Left ventricle myocardium superior (tissue), 1 donor: ENCODE measurements at places on chromosomes 4 and X.

- DNase-seq: no peak
These were observed 516.9 kb downstream of the PDHA2 start for GRCh38 chr4:96356591-96357370.

DNA sequence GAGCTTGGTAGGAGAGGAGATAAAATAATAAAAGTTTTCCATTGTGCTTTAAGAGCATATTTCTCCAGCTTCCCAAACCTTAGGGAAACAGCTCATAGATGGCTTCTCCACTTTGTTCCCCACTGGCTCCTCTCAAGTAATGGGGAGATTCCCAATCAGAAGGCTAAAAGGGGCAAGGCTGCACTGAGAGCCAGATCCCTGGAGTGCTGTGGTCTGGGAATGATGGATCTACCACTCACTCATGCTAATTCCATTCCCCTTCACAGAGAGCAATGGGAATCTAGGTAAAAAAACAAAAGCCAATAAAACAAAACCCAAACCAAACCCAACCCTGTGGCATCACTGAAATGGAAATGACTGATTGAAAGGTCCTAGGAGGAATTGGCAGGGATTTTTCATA, 219.7 kb upstream of the MBNL3 start:
- DNase-seq: no peak

GRCh38 chrX:54063361-54063760, 19.1 kb upstream of the PHF8 start:
- DNase-seq: no peak

DNA sequence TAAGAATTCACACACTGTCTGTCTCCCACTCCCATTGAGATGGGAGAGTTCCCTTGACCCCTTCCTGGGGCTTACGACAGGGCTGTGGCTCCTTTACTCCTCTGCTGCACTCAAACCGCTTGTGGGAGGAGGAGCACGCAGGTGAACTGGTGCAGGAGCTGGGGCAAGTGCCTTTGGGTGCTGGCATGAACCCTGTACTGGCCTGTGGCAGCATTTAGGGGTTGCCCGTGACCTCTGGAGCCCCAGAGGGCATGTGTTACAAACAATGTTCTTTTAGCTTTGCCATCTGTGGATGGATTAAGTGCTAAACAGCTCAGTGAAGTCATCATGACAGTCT, 21.8 kb upstream of the FTHL17 start:
- DNase-seq: no peak

- no peak for DNase-seq
These were observed 127.0 kb downstream of the COX18 start for GRCh38 chr4:72942565-72942964.

DNA sequence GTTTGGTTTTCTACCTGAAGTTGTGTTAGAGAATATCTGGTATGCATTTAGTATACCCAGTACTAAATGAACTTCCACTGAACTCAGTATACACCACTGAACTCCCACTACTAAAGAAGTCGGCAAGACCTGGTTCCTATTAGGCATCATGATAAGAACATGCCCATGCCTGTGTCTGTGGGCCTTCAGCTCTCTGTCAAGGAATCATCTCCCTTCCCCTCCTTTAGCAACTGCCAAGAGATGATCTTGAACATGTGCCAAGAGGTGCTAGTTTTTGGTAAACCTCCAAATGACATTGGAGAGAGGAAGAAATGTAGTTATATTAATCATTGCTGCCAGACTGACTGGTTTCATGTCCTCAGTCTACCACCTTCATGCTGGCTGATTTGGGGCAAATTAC, 113.2 kb downstream of the ATP10D start:
- DNase-seq: no peak

GRCh38 chr4:21769404-21770147, 179.0 kb downstream of the KCNIP4 start:
- no peak for DNase-seq

DNA sequence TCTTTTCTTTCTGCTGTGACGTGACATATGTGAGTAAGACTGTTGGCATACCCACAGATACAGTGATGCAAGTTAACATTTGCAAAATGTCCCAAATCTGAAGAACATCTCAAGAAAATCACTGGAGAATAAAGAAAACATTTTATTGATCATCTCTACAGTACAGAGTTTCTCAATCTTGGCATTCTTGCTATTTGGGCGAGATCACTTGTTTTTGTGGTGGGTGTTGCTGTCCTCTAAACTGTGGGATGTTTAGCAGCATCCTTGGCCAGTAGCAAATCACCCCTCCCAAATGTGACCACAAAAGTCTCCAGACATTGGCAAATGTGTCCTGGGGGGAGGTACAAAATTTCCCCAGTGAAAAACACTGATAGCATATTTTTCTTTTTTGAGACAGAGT, 28.8 kb downstream of the AMELX start:
- DNase-seq: no peak

GRCh38 chr4:38948551-38948950, 80.9 kb downstream of the FAM114A1 start:
- peak; percentile 40 for DNase-seq

GRCh38 chr4:174539571-174539970, 17.3 kb upstream of the HPGD start:
- DNase-seq: no peak

GRCh38 chr4:157751631-157752030, 421.2 kb downstream of the GASK1B start:
- no peak for DNase-seq

- no peak for DNase-seq
These were observed 239.5 kb downstream of the KCNIP4 start for GRCh38 chr4:21709031-21709430.

DNA sequence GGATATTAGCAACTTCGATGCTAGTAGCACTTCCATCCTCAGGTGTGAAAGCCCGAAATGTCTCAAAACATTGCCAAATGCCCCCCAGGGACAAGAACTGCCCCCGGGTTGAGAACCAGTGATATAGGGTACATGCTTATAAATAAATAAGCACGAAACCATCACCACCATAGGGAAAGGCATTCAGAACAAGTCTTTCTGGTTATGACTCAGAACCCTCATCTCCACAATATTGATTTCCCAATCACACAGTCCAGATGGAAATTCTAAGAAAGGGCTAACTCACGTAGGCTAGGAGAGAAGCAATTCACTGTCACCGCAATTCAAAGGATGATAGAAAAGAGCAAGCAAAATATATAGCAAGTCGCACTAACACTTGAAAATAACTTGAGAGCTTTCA, 84.8 kb downstream of the ANOS1 start:
- DNase-seq: no peak

DNA sequence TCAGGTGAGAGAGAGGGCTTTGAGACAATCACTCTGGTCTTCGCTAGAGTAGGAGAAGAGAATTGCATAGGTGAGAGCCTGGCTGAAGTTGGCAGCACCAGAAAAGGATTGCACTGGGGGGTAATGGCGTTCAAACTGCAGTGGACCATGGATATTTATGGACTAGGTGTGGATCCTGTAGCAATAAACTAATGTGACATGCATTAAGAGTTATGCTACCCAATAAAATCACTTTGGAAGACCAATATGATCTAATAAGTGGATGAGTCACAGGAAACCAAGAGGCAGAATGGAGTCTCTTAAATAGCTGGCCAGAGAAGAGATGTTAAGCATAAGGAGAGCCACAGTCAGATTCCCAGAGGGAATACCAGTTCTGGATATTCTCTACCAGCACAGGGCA, 259.8 kb downstream of the FBXO8 start:
- DNase-seq: no peak

DNA sequence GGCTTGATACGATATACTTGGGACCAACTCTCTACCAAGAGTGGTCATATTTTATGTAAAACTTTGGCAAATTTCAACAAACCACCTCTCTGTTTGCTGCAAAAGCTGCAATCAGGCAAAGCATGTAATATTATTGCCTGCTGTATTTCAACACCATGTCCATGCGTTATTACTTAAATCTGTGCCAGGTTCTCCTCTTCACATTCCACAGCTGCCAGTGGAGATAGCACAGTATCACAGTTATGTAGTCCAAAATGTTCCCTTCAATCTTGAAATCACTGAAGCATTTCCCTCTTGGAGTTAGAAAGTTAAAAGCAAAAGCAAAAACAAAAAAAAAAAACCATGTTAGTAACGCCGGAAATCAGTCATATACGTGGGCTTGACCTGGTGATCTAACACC, 396.7 kb upstream of the MAGEC2 start:
- DNase-seq: no peak

GRCh38 chr4:104966349-104967033, 180.2 kb upstream of the TET2 start:
- no peak for DNase-seq

DNA sequence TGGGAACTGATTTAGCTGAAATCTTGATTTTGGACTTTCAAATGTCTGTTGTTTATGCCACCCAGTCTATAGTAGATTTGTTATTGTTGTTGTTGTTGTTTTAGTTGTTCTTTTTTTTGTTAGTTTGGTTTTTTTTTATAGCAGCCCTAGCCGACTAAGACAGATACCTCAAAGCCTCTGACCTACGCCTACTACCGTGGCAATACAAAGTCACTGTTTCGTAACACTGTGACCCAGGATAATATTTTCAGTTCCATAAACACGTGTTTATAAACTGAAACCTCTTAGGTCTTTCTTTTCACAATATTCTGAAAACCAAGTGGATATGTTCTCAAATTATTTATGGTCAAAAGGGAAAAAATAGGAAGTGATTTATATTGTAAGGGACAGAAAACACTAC, 32.8 kb downstream of the VCX2 start:
- DNase-seq: no peak

- no peak for DNase-seq
These were observed 66.5 kb downstream of the CHIC2 start for GRCh38 chr4:53997898-53998297.

DNA sequence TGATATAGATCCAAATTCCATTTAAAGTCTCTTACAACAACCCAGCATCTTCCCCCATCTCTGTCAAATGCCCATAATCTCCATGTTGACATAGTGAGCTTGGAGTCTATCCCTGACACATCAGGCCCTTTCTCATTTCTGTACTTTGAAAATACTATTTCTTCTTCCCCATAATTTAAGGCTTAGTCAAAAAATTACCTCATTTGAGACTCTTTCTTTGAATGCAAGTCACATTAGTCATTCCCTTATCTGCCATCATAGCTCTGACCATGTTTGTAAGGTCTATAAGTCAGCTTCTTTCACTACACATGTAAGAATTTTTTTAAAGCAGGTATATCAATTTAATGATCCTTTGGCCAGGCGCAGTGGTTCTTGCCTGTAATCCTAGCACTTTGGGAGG, 99.9 kb downstream of the DDX60 start:
- no peak for DNase-seq

DNA sequence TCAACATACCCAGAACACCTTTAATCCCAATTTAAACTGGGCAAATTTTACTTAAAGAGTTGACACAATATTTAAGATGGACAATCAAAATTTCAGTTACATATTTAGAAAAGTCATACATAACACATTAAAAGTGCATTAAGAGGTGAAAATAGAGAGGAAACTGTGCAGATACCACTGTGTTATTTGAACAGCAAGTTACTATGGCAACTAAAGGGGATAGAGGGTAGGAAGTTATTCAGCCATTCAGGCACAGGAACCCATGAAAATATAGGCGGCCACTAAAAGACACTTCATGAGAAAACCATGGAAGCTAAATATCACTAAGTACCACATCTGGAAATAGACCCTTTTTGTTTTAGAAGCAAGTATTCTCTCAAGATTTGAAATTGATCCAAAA, 75.1 kb downstream of the PDGFC start:
- DNase-seq: no peak

GRCh38 chrX:105645667-105646357, 176.5 kb upstream of the NRK start:
- DNase-seq: no peak
